ENCODE measurements at places on chromosomes 6 and 20. TPM values are rescaled to one million over a fixed set of nuclear protein-coding genes. Genes with fewer than 3 reads are reported as not detected.
A peak's percentile ranks its signal among the peaks of the same experiment; 100 is the strongest.

DNA sequence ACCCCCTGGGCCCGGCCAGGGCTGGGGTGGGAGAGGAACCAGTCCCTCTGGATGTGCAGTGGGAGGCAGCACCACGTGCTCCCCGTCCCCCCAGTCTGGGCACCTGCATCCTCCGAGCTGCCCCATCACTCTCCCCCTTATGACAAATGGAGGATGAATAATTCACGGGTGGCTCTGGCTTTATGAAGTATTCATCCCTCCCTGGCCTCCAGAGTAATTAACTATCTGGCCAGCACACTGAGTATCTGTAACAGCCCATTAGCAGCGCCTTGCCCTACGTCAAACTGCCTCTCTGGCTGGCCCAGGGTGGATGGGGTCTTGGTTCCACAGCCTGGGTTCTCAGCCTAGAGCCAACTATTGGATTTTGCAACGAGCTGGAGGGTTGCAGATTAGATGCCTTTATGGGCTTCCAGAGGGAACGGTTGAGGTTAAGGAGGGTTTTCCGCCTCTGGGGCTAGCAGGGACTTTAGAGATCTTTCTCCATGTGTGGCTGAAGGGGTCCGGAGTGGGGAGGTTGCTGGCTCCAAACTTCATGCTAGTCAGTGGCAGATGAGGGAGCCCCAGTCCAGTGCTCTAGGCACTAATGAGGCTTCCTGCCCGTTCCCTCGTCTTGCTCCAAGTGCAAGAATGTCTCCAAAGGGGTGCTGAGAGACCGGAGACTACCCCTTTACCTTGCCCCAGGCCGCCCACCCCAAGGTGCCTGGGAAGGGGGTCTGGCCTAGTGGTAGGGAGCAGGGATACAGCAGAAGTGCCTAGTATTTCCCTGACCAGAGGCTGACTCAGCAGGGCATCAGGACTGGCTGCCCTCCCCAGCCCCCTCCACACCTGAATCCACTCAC is 53.5 kb upstream of the MLN start:
- peaks cover 17% of the 10 kb centered on the region for H3K27me3 ChIP-seq
- no peak overlapping the region for H3K4me3 ChIP-seq
- H3K4me1 ChIP-seq, result peaks cover 7% of the 10 kb centered on the region
- H3K36me3 ChIP-seq, result no peaks in the 10 kb centered on the region
- DNase-seq, result no peak
- H3K27ac ChIP-seq, result no peak overlapping the region

Gene EPB41L2
- 22.0 TPM for polyA plus RNA-seq

- no peak overlapping the region for H3K4me3 ChIP-seq
- no peak overlapping the region for H3K27ac ChIP-seq
- H3K4me1 ChIP-seq, result peaks cover 15% of the 10 kb centered on the region
Observed at GRCh38 chr6:107716688-107717089, 107.4 kb downstream of the SCML4 start.

DNA sequence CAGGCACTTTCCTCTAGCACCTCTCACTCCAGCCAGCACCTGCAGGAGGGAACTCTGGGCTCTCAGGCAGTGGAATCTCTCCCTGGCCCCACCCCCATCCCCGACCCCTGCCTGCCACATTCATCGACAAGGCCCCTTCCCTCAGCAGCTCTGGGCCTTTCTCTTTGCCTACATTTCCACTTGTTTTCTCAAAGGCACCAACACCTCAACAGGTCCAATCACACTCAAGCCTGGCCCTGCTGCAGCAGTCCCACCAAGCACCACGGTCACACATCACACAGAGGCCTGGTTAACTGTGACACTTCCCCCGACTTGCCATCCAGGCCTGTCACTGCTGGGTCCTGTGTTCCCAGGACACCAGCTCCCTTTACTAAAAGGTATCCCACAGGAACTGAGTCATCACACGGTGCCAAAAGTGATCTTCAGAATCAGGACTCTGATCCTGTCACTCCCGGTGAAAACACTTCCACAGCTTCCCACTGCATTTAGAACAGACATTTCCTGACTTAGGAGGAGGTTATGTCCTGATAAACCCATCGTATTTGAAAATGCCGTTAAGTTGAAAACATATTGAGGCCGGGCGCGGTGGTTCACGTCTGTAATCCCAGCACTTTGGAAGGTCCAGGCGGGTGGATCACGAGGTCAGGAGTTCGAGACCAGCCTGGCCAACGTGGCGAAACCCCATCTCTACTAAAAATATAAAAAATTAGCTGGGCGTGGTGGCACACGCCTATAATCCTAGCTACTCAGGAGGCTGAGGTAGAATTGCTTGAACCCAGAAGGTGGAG is 54.9 kb downstream of the MYH7B start:
- no peak overlapping the region for H3K4me3 ChIP-seq
- no peaks in the 10 kb centered on the region for H3K4me1 ChIP-seq
- H3K27me3 ChIP-seq, result no peaks in the 10 kb centered on the region
- peaks cover 50% of the 10 kb centered on the region for H3K36me3 ChIP-seq
- H3K27ac ChIP-seq, result no peak overlapping the region

DNA sequence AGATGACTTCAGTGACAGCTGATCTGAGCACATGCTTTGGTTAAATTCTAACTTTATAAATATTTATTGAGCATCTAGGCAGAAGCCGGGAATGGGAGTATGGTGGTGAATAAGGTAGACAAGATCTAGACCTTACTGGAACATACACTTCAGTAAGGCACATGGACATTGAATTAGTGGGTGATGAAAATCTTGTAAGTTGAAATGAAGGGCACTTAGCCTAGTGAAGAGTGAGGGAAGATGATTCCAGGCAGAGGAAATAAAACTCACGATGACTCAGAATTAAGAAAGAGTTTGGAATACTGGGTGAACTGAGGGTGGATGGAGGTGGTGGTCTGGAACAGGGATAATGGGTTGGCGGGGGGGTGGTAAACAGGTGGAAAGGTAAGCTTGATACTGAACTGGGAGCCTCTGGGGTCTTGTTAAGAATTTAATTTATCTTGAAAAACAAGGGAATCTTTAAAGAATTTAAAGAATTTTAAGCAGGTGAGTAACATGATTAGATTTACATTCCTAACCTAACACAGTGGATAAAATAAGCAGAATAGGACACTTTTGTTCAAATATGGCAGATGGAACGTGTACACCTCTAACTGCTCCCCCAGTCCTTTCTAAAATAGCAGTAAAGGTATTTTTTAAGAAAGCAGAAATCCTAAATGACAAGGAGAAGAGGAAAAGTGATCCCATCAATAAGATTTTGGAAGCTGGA is 75.2 kb upstream of the ARHGAP18 start:
- no peak for DNase-seq
- H3K27ac ChIP-seq, result no peak overlapping the region
- H3K27me3 ChIP-seq, result no peaks in the 10 kb centered on the region
- no peak overlapping the region for H3K4me3 ChIP-seq

Gene SLC22A7
- polyA plus RNA-seq, result not detected

Gene LY6G6D
- polyA plus RNA-seq, result not detected

Gene RAET1L
- polyA plus RNA-seq, result 8.5 TPM

GRCh38 chr6:165184192-165184979 is 125.0 kb downstream of the C6orf118 start:
- no peak overlapping the region for H3K27ac ChIP-seq
- H3K36me3 ChIP-seq, result no peaks in the 10 kb centered on the region
- H3K4me3 ChIP-seq, result no peak overlapping the region
- H3K27me3 ChIP-seq, result no peaks in the 10 kb centered on the region
- DNase-seq, result no peak
- no peaks in the 10 kb centered on the region for H3K4me1 ChIP-seq

DNA sequence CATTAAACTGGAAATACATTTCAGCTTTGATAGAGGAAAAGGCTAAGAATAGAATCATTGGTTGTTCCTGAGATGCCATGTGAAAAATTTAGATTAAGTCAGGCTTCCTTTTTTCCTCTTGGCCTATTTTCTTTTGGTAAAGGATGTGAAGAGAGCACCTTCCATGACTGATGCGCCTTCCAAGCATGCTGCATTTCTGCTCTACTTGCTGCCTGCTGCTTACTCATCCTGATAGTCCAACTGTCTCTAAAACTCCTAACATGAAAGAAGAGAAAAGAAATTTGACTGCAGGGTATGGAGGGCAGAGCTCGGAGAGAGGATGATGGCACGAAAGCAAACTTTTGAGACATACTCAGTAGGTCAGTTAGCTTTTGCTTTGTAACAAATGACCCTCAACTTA is 28.8 kb downstream of the SNAP25 start:
- no peak overlapping the region for H3K4me3 ChIP-seq
- H3K4me1 ChIP-seq, result no peaks in the 10 kb centered on the region
- H3K27ac ChIP-seq, result no peak overlapping the region
- peaks cover 4% of the 10 kb centered on the region for H3K27me3 ChIP-seq
- H3K36me3 ChIP-seq, result no peaks in the 10 kb centered on the region

Gene SOBP
- not detected for polyA plus RNA-seq

DNA sequence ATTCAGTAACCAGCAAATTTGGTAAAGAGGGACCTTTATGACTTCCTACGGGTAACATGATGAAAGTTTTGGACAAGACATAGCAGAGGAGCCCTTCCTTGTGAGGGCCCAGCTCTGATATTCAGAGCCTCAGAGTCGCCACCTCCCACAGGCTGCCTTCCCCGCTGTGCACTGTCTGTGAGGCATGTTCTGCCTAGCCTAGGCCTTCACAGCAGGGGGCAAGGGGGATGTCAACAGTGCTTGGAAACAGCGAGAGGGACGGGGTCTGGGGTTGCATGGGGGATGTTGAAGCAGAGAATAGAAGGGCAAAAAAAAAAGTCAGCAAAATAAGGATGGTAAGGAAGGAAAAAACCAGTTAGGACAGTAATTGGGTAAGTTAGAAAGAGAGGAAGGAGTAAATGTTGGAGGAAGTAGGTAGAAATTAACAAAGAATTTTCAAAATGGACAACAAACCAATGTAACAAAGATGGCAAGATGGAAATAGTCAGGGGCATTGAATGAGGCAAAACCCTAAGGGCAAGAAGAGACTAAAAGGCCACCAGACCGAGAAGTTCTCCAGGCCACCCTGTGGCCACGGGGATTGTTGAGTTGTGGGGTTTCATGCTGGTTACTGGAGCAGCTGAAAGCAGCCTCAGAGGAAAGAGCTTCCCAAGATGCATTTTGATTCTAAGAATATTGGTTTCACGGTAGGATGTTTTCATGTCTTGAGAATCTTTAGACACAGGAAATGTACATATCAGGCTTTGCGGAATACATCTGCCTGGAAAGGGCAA is 139.8 kb downstream of the LY86 start:
- no peak for DNase-seq
- no peaks in the 10 kb centered on the region for H3K36me3 ChIP-seq
- H3K4me3 ChIP-seq, result no peak overlapping the region
- peaks cover 18% of the 10 kb centered on the region for H3K4me1 ChIP-seq
- H3K27ac ChIP-seq, result no peak overlapping the region

Gene TNFRSF6B
- 51.9 TPM for polyA plus RNA-seq

GRCh38 chr6:51396583-51396982 is 577.9 kb downstream of the TFAP2B start:
- H3K4me1 ChIP-seq, result no peaks in the 10 kb centered on the region
- no peak for DNase-seq
- H3K36me3 ChIP-seq, result no peaks in the 10 kb centered on the region
- no peak overlapping the region for H3K4me3 ChIP-seq

DNA sequence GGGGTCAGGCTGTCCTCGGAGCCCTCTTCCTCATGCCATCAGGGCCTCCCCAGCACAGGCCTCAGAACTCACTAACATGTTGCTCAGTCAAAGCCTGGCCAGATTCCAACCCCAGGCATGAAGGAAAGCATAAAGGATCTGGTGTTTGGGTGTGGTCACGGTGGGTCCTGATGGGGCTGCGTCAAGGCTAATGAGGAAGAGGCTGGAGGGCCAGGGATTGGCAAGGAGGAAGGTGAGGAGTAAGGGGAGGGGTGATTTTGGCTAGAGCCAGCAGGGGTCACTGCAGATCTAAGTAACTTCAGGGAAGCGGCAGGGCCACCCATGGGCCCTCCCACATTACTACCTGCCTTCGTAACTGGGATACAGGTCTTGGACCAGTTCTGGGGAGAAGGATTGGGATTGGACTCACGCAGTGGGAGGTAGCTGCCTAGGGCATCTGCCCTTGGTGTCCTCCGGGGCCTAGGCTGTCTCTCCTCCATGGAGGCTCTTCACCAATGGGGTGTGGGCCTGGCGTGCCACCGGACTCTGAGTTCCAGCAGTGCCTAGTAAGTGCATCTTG is 36.2 kb upstream of the MRPS18A start:
- H3K27me3 ChIP-seq, result peaks cover 10% of the 10 kb centered on the region
- no peak overlapping the region for H3K4me3 ChIP-seq
- peak; percentile 85 for DNase-seq
- peaks cover 33% of the 10 kb centered on the region for H3K4me1 ChIP-seq
- H3K27ac ChIP-seq, result no peak overlapping the region

Gene EYA2
- not detected for polyA plus RNA-seq

- H3K27me3 ChIP-seq, result no peaks in the 10 kb centered on the region
- no peaks in the 10 kb centered on the region for H3K36me3 ChIP-seq
- no peak overlapping the region for H3K27ac ChIP-seq
- no peaks in the 10 kb centered on the region for H3K4me1 ChIP-seq
- no peak for DNase-seq
- H3K4me3 ChIP-seq, result no peak overlapping the region
Observed at GRCh38 chr6:16205377-16206144, 32.8 kb upstream of the GMPR start.

Gene OPRM1
- polyA plus RNA-seq, result not detected

DNA sequence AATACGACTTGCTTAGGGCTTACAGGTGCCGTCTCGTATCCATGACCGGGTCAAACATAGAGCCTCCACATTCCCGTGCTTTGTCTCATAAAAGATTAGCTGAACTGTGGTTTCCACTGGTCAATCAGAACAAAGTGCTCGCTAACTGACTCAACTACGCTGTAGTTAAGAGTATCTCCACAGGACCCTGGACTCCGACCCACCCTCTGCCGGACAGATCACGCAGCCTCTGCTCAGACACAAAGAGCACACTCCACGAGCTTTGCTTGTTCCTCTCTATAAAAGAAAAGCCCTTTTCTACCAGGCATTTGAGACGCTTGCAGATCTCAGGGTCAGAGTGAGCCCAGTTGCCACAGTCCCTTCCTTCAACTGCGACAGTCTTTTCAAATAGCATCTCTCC is 298.7 kb upstream of the CDH4 start:
- no peak for DNase-seq
- peaks cover 12% of the 10 kb centered on the region for H3K27me3 ChIP-seq
- no peaks in the 10 kb centered on the region for H3K36me3 ChIP-seq

GRCh38 chr6:131741688-131742393 is 31.0 kb upstream of the CTAGE9 start:
- H3K4me1 ChIP-seq, result no peaks in the 10 kb centered on the region
- no peaks in the 10 kb centered on the region for H3K27me3 ChIP-seq
- no peak for DNase-seq
- no peak overlapping the region for H3K27ac ChIP-seq
- H3K36me3 ChIP-seq, result no peaks in the 10 kb centered on the region
- no peak overlapping the region for H3K4me3 ChIP-seq
